Stimulated activated CD8-positive, alpha-beta memory T cell treated with anti-CD3 and anti-CD28 coated beads, Interleukin-15, amount 100 ng/mL, for 4 hours (primary cell): ENCODE measurements at places on chromosomes 7 and 10.

DNA sequence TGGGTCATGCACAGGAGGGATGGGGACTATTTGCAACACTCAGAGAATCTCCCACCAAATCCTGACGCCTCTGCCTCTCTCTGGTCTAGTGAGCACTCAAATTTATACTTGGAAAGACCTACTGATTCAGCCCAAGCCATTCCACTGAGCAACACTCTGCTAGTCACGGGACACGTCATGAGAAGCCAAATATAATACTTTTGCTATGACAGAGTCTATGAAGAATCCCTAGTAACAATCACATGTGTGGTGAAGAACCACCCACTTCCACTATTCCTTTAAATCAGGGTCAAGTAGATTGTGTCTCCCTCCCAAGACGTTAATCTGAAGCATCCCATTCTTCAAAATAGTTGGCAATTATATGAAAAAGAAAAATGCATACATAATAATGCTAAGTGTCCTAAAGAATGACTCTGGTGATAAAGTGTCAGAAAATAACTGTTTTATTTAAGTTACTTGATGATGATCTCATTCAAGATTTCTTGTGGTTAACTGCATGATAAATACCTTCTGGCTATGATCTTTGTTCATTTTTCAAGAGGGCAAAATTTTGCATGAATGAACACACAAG lies 28.5 kb downstream of the CHCHD3 start:
- DNase-seq = no peak

- no peak for DNase-seq
These were observed 181.1 kb downstream of the PRKG1 start for GRCh38 chr10:51255381-51255780.

GRCh38 chr7:103894656-103895596 lies 94.5 kb downstream of the RELN start:
- no peak for DNase-seq

DNA sequence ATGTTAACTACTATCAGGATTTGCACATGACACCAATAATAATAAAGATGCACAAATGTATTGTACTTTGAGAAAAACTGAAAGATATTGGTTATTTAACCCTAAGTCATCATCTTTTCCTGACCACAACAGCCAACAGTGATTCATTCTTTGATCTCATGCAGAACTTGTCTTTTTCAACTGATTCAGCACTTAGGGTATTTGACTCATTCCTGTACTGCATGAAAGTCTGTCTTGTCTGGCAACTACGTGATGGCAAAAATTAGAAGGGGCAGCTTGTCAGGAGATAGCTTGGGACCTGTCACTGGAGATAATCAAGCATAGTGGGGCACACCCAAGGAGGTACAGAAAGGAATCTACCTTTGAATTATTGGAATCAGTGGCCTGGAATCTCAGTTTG lies 77.8 kb upstream of the LRRC17 start:
- no peak for DNase-seq

DNA sequence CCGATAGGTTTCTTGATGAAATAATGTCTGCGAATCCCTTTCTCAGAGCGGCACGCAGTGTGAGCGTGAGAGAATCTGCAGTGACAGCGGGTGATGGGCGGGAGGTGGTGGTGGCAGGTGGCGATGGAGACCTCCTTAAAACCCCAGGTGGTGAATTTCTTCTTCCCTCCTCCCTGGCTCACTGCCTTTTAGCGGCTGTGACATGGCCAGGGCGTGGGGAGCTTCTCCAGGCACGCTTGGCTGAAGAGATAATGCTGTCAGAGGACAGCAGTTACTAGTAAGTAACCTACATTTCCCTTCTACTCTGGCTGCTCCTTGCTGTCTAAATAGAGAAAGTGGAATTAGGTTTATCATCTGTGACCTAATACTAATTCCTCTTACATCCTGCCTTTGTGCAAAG lies 141.4 kb upstream of the INSYN2A start:
- no peak for DNase-seq

GRCh38 chr10:94607111-94607510 lies 61.5 kb downstream of the HELLS start:
- no peak for DNase-seq

GRCh38 chr7:106273009-106273668 lies 11.6 kb downstream of the NAMPT start:
- no peak for DNase-seq

DNA sequence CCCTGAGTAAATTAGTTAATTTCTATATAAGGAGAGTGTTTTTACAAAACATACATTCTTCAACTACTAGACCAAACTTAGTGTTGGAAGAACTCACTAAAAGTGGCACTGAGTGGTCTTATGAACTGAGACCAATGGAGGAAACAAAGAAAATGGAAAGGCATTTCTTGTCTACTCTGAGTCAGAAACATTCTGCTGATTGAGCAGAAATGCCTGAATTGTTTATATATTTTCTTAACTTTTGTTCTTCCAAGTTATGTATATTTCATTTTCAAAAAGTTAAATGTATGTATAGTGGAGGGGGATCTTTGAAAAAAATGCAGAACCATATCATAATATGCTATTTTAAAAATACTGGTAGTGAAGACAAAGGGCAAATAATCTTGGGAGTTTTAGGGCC lies 320.7 kb downstream of the HGF start:
- no peak for DNase-seq

DNA sequence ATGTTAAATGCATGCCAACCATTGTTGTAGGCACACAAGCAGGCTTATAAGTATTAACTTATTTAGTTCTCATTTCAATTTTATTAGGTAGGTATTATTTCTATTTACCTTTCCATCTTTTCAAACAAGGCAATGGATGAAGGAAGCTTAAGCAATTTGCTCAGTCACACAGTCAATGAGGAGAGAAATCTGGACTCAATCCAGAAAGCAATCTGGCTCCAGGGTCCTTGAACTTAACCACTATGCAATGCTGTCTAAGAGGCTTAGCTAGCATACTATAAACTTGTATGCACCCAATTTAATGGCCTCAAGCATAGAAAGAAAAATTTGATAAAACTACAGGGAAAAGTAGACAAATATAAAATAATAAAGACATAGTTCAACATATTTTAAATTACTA lies 88.6 kb downstream of the VWDE start:
- DNase-seq = no peak

GRCh38 chr7:155449008-155449868 lies 8.7 kb upstream of the EN2 start:
- DNase-seq = no peak
